Activated naive CD4-positive, alpha-beta T cell (primary cell): ENCODE measurements at places on chromosomes 1 and 21.

DNA sequence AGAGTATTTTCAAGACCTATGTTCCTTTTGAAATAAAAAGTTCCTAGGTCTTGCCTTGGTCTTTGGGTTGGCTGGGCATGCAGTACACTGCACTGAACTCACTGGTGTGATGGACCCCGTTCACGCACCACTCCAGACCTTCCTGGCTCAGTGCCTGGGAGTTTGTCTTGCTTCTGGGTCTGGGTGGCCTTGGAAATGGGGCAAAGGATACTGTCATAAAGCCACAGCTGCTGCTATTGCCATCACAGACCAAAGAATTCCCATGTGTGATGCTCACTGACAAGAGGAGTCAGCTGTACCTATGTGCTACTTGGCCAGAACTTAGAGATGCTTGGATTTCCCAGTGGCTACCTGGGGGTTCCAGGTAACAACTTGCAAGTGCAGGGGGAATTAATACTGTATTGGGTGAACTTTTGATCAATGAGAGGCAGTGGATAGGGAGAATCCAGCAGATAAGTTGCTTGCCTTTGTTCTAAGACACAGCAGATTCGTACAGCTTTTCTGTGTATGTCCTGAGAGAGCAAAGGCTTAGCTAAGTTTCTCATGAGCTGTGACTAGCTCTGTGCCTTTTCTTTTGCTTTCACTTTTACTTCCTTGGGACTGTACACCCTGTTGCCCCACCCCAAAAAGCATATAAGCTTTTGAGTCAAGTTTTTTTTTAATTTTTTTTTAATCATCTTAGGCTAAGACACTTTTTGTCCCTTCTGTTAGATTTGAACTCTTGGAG is 115.3 kb downstream of the RUNX1 start:
- DNase-seq = no peak

- no peak for DNase-seq
Observed at GRCh38 chr1:211285196-211285595, 26.0 kb downstream of the RCOR3 start.

DNA sequence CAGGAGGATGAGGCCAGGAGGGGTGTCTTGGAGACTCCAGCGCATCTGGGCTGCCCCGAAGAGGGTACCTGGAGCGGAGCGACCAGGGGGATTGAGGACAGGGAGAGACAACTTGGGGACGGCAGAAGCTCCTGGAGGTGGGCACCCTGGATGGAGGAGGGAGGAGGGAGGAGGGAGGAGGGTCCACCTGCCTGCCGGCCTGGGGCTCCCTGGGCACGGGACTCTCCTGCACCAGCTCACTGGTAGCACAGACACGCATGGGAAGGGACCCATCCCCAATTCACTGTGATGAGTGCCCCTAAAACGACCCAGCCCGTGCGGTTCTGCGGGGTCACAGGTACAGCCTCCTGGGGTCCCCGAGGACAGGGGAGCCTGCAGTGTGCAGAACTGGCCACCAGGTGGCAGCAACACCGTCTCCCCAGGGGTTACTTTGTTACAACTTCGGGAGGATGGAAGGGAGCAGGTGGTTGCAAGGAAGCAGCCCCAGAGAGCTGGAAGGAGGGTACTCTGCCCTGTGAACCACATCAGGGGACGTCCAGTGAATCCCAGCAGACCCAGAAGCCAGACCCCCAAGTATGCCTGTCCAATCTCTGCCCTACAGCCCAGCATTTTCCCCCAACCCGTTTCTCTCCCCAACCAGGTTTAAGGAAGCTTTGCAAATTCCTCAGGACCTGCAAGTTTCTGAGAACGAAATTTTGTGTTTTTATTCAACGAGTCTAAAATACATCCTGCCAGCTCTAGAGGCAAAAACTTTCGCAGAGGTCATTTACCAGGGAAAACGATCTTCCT is 482.4 kb downstream of the NPHP4 start:
- peak; percentile 64 for DNase-seq

- no peak for DNase-seq
Observed at GRCh38 chr21:45892156-45892915, 89.2 kb upstream of the COL6A1 start.

GRCh38 chr1:221439747-221440501 is 302.0 kb downstream of the DUSP10 start:
- no peak for DNase-seq

DNA sequence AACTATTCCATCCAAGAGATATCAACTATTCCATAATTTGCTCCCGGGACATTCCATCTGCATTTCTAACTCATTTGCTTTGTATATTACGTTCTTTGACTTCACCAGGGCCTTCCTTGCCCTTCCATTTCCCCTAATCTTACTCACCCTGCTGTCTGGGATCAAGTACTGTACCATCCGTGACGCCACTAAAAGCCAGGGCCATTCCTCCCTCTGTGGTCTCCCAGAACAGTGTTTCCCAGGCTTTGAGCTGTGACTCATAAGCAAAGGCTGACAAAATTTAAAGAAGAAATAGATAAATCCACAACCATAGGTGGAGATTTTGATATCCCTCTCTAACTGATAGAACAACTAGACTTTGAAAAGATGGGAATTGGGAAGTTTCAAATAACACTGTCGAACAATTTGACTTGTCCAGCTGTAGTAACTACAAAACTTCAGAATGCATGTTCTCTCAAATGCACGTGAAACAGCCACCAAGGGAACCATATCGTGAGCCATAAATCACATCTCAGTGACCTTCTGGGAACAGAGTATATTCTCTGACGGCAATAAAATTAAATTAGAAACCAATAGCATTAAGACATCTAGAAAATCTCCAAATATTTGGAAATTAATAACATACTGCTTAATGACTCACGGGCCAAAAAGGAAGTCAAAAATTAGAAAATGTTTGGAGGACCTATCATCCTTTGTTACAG is 501.0 kb downstream of the SETD4 start:
- DNase-seq = no peak

DNA sequence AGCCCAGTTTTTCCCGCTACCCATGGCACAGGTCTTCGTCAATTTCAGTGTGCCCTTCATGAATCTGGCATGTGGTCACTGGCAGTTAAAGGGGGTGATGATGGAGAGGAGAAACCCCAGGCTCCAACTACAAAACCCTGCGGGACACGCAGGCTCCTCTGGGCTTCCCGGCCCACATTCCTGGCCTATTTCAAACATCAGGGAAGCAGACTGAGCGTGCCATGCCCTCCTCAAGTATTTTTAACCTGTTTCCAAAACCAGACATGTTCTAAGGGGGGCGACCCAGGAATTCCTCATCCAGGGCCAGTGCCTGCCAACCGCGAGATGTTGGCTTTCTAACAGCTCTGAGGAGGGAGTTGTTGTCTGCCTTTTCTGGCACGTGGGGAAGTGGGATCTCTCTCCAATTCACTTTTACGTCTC is 85.1 kb downstream of the CAPZB start:
- DNase-seq = no peak

DNA sequence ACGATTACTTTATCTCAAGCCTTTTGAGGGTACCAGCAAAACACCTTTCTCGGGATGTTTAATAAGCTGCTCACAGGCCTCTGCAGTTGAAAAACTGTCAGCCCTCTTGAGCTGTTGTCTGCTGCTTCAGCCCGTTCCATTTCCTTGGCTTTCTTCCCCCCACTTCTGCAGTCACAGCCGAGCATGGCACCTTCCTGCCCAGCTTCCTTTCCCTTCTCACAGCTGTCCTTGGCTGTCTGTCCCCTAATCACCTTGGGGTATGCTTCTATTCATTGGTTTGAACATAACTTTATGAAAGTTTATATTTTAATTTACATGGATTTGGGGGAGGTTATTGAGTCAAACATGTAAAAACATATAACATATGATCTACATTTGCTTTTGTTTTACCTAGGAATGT is 6.9 kb upstream of the PROX1 start:
- DNase-seq = no peak

- no peak for DNase-seq
Observed at GRCh38 chr1:226790545-226791181, 51.6 kb upstream of the ITPKB start.

DNA sequence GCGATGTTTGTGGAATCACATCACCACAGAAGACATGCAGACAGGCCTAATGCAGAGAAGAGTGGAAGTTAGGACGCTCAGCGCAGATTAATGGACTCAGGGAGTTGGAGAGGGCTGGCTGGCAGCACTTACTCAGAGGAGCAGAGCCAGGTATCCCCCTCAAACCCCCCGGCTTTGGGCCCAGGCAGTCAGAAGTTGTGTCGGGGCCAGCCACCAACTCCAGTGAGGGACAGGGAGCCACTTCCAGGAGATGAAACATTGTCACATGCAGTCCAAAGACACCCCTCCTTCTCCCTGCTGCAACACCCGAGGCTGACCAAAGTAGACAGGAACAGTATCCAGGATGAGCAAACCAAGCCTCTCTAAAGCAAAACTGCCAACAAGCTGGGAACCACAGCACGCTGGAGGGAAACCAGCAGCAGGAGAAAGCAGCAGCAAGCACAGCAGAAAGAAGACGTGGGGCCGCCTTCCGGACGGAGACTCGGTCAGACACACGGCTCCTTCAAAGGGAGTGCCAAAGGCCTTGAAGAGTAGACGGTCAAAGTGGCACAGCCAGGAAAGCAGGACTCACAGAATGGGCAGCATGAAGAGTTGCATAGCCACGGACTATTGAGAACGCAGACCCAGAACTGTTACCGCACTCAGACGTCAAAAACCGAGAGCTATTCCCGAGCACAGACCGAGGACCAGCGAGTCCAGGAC is 149.3 kb downstream of the PCBP3 start:
- DNase-seq = no peak

- no peak for DNase-seq
Observed at GRCh38 chr1:3172431-3173380, 103.7 kb downstream of the PRDM16 start.

GRCh38 chr1:27391511-27392095 is 819 bp upstream of the GPR3 start:
- no peak for DNase-seq

GRCh38 chr1:76919085-76919484 is 51.8 kb downstream of the ST6GALNAC5 start:
- no peak for DNase-seq

DNA sequence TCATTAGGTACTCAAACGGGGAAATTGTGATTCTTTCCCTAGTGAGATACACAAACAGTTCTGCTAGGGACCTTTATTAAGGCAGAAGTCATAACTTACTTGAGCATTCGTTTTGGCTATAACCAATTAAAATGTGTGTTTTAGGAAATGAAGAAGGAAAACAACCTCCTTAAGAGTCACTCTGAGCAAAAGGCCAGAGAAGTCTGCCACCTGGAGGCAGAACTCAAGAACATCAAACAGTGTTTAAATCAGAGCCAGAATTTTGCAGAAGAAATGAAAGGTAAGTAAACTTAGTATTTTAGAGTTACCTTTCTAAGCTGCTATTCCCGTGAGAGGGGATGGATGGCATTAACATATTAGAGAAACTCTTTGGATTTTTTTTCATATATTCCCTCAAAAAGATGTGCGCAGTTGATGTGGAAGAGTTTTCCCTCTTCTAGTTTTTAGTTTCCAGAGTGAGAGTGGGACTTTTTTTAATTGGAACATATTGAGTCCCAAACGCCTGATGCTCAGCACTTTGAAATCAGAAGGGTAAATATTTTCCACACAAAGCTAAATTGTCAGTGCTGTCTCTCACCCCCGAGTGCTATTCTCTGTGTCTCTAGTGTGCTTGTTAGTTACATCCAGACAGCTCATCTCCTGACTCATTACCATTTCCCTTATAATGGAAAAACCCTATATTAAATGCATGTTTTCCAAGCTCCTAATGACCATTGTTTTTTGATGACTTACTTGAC is 34.9 kb downstream of the CENPF start:
- no peak for DNase-seq

DNA sequence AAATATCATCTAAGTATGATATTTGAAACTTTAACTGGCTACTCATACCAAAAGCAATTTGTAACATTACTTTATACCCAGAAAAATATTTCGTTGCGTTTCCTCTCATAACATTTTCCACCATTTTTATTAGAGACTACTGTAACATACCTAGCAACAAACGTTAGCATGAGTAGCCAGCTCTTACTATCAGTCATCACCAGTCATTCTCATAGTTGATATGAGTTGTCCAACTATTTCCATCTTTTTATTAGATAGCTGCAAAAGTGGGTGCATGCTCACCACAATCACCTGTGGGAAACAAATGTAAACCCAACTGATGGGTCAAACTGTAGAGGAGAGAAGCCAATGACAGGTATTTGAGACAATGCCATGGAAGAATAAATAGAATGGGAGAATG is 114.6 kb downstream of the AKT3 start:
- DNase-seq = no peak

- no peak for DNase-seq
Observed at GRCh38 chr1:4701276-4701675, 46.9 kb downstream of the AJAP1 start.

GRCh38 chr1:226934483-226935237 is 5.4 kb upstream of the COQ8A start:
- DNase-seq = no peak

DNA sequence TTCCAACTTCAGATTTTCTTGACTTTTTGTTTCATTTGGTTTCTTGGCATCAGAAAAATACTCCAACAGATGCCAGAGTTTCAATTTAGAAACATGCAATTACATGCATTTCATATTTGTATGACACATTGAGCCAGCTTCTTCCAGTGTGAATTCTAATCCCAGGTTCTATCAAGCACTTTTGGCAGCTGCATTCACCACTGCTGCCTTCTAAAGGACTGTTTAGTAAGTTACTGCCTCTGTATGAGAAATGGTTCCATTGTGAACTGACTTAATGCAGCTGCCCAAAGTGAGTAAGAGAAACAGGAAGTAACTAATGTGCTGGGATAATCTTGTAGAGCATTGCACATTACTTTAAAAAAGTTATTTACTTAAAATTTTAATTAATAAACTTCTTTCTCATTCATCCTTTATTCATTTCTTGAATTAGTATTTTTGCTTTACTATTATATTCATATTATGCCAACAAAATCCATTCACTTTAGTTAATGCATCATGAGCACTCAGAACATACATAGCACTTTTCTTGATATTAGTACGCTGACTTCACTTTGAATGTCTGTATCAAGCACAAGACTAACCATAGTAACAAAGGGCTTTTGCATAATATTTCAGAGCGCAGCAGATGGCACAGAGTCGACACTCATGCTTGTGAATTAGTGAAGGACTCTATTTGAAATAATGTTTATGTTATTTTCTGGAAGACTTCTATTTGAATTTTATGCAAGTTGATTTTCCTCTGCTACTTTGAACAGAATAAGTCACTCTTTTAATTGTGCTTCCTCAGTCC is 9.8 kb downstream of the RGS18 start:
- no peak for DNase-seq

- DNase-seq = no peak
Observed at GRCh38 chr21:44931137-44931500, 8.7 kb upstream of the SLX9 start.
